Stimulated activated CD4-positive, alpha-beta T cell treated with anti-CD3 and anti-CD28 coated beads, Interleukin-1b, Interleukin-23, amount 100 ng/mL, for 24 hours (primary cell): ENCODE measurements at places on chromosomes 5 and 9.

DNA sequence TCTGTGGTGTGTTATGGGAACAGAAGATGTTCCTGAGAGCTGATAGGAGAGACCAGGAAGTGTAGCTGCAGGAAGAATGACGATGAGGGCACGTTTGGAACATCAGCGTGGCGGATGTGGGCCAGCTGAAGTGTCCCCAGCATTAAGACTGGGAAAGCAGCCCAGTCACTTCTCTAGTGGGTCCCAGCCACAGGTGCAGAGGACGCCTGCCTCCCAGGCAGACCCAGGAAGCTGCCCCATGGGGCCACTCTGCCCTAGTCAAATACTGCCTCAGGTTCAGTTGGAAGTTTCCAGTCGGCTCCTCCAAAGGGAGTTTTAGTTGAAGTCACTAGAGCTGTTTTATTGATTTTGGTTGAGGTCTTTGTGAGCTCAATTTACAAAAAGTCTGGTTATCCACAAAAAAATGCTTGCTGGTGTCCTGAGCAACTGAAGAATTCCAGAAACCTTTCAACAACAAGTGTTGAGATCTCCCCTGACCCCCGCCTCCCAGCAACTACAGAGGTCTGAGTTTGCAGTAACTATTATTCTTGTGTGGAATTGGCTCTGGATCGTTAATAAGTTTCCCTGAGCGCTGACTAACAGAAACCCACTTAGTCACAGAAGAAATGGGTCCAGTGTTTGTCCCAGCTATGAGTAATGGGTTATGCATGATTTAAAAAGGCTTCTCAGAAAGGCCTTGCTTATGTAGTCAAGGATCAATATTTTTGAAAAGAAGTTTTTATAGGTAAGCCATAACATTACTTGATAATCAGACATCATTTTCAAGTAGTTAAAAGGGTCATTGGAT is 294.1 kb downstream of the FANCC start:
- DNase-seq: no peak

DNA sequence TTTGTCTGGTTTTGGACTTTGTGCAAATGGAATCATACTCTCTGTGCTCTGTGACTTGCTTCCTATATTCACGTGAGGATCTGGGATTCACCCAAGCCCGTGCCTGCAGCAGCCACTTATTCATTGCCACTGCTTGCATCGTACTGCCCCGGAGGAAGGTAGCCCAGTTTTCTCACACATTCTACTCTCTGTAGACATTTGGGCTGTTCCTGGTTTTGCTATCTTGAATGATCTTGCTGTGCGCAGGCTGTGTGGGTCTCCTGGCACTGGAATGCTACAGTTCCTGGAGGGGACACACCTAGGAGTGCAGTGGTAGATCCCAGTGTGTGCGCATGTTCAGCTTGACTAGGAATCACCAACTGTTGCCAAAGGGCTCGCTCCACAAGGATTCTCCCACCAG is 99.2 kb upstream of the BOD1 start:
- no peak for DNase-seq

- DNase-seq: no peak
Observed at GRCh38 chr9:115142090-115142489, 24.1 kb upstream of the TNC start.

GRCh38 chr5:165624166-165624946 is 2118.9 kb downstream of the MAT2B start:
- DNase-seq: no peak

GRCh38 chr9:83027153-83027891 is 35.6 kb downstream of the RASEF start:
- DNase-seq: no peak

GRCh38 chr5:165334201-165334600 is 1828.8 kb downstream of the MAT2B start:
- DNase-seq: no peak

DNA sequence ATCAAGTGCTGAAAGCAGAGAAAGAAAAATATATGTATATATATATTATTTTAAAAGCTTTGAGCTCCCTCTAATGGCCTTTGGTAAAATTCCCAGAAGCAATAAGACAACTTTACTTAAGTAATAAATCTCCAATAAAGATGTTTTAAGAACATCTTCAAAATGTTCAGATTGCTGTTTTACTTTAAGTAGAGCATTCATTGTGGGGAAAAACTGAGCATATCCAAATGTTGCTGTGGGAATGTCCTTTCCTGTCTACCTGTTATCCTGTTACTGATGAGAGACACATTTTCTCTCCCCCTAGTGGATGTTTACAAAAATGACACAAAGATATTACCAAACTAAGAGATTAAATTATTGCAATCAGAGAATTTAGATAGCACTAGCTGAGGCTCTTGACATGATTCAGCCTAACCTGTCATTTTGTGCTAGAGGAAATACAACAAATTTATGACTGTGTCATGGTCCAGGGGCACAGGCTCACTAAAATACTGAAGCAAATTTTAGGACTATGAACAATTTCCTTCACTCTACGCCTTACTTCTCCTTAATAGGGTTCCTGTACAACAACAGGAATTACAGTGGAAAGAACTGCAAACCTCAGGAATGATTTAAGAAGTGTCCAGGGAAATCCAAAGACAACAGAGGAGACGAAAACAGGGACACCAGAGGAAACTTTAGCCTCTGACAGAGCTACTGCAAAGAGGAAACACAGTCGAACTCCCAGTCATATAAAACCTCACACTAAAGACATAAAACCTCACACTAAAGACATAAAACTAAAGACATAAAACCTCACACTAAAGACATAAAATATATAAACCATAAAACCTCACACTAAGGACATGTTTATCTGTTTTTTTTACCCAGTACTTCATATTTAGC is 24.3 kb upstream of the PRRC1 start:
- no peak for DNase-seq

DNA sequence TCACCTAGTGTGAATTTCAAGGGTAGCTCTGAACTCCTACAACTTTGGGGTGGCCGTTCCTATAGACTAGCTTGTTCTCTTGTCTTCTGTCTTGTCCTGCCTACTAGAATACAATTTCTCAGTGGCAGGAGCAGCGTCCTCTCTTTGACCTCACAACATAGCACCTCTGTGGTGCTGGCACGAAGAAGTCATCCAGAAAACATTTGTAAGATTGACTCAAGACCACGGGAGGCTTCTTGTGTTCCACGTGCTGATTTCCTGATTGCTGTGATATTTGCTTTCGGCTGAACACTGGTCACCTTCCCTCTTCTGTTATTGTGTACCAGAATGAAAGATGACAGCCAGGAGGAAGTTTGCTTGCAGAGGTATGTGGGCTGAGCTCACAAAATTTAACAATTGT is 27.0 kb downstream of the SLC1A1 start:
- DNase-seq: no peak

DNA sequence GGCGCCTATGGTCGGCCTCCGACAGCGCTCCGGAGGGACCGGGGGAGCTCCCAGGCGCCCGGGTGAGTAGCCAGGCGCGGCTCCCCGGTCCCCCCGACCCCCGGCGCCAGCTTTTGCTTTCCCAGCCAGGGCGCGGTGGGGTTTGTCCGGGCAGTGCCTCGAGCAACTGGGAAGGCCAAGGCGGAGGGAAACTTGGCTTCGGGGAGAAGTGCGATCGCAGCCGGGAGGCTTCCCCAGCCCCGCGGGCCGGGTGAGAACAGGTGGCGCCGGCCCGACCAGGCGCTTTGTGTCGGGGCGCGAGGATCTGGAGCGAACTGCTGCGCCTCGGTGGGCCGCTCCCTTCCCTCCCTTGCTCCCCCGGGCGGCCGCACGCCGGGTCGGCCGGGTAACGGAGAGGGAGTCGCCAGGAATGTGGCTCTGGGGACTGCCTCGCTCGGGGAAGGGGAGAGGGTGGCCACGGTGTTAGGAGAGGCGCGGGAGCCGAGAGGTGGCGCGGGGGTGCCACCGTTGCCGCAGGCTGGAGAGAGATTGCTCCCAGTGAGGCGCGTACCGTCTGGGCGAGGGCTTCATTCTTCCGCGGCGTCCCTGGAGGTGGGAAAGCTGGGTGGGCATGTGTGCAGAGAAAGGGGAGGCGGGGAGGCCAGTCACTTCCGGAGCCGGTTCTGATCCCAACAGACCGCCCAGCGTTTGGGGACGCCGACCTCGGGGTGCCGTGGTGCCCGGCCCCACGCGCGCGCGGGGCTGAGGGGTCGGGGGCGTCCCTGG is 561 bp downstream of the DAPK1 start:
- no peak for DNase-seq

DNA sequence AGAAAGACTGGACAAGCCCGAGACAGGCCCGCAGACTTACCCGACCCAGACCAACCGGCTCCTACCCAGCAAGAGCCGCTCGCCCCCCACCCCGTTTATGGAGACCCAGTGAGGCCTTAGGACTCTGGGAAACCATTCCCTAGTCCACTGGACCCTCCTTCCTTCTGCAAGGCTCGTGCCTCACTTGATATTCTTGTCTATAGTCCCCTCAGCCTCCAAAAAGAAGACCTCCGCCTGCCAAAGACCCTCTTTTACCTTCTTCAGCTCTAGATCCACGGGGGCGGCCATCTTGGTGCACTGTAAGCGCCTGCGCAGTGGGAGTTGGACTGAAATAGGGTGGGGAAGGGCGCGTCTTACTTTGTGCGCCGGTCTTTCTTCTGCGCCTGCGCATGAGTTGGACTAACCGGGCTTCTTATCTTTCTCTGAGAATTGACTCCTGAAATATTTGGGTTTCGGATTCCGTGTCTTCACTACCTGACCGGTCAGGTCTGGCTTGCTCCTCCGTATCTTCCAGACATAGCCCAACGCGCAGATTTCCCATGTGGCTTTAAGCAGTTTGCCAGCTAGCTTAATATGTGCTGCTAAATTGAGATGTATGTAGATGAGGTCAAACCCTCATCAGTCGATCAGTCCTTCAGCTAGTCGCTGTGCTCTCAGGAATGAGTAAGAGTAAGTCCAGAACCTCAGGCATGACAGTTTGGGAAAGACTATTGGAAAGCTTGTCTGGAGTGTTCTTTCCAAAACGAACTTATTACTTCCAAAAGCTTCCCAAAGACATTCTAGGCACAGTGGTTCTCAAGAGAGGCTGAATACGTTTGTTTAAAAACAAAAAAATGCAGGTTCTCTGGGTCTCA is at the start of gene PFDN1:
Gene PFDN1, minus strand, starts transcription at position 316 of the 854 bp plus-strand sequence. Its CDS starts 28 bp downstream, at position 288.
- DNase-seq: peak; percentile 72

DNA sequence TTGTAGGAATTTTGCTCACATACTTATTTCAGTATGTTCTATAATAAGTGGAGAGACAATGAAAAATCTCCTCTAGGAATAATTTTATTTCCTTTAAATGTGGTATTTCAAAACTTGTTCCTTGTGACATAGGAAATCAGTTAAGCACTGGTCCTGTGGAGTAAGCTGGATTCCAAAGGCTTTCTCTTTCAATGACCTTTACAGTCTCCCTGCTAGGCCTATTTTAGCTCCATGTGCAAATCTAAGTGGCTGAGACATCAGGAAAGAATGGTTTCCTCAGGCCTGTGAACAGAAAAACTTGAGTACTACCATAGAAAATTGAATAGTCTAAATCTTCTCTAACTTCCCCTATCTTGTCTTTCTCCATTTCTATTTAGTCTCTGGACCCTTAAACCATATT is 514.2 kb upstream of the TLE4 start:
- DNase-seq: no peak

GRCh38 chr9:1962122-1962521 is 53.0 kb upstream of the SMARCA2 start:
- no peak for DNase-seq

- no peak for DNase-seq
Observed at GRCh38 chr9:123425836-123426365, 69.9 kb downstream of the CRB2 start.

DNA sequence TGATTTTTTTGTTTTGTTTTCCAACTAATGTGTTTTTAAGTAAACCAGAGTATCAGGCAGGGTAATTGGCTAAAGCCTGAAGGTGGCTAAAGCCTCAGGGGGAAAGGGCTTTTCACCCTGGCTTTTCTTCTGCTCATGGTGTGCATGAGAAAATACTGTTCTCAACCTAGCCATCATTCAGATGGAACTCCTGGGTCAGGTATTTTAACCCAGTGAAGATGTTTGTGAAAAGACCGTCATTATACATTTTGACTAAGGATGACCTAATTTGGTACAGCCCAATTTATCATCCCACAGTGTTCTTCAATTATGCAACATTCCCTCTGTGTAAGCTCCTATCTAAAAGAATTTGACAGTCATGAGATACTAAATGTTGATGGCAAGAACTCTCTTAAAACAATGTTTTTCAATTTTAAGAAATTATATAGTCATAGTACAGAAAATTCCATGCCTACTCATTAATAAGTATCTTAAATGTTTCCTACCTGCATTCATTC is 209.5 kb upstream of the TARS1 start:
- DNase-seq: no peak

DNA sequence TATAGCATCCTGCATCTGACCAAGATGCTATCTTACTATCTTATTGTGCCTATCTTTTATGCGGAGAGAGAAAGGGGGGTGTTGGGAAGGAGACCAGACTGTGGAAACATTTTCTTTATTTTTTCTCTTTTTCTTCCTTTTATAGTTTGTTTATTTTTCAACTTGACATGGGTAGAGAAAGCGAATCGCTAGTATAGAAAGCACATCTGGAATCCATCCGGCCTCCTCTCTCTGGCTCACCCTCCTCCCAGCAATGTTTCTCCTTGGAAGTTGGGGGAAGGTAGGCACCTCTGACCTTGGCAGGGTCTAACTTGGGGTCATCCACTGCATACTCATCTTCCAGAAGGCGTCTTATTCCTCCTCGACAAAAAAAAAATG is 3.9 kb downstream of the S1PR3 start:
- no peak for DNase-seq

DNA sequence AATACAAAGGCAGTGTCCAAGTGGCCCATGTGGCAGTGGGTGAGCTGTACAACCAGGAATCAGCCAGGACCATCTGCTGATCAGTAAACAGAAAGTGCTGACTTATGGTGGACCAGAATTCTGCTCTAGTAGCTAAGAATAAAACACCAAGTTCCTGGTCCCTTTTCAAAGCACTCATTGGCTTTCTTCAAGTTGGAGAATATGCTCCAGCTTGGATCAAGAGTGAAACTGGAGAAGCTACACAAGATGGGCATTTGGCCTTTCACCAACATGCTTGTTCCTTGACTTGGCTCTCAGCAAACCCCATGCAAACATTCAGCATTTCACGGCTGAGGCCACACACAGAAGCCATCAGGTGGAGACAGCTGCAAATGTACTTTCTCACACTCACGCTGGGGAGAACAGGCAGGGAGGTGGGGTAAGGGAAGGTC is 32.1 kb downstream of the MARCHF3 start:
- no peak for DNase-seq

- DNase-seq: no peak
Observed at GRCh38 chr9:13804532-13804931, 509.4 kb downstream of the NFIB start.

GRCh38 chr9:134206311-134207300 is 42.2 kb upstream of the RNU6ATAC start:
- DNase-seq: no peak
